ENCODE measurements at places on chromosomes 7 and 10.

DNA sequence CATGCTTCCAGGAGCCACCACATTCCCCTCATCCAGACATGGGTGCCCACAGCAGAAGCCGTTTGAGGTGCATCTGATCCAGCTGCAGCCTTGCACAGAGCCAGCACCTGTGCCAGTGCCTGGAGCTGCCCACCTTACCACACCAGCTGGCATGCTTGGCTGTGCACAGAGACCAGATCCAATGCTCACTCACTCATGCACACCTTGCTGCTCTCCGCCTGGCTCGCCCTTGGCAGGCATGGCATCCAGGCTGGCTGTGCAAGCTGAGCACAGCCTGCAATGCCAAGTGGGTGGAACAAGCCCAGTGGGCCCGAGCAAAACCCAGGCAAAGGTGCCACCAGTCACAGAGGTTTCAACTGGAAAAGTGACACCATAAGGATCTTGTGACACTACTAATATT lies 66.9 kb upstream of the SEMA3A start:
- no peak for DNase-seq

- DNase-seq, result no peak
Measured at GRCh38 chr7:101212014-101212413, 5.4 kb downstream of the PLOD3 start.

DNA sequence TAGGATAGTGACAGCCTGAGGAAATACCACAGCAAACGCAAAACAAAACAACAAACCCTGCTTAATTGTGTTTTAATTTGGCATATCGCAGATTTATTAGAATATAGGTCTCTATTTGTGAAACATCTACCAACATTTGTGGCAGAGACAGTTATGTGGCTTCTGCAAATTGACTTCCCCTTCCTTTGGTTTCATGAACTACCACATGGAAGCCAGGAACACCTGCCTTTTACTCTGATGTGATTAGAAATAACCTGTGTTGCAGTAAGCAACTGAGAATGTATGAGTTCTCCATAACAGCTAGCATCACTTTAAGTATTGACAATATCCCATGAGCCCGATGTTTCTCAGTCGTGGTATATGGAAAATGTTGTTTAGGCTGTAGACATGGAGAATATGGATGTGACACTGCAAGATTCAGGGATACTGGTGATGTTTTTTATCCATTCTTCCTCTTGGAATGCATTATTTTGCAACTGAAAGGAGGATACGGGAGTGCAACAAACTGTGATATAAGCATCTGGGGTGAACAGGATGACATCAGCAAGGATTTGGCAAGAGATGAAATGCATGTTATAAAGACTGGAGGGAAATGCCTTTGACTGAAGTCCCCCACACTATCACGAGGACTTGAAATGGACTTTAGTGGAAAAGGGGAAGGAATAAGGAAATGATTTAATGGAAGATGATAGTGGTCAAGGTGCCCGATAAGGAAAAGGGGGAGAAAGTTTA lies 95.9 kb downstream of the CUBN start:
- no peak for DNase-seq

GRCh38 chr10:34809796-34810195 lies 5.3 kb downstream of the PARD3 start:
- DNase-seq, result no peak
